Small intestine (tissue), 16 donors: ENCODE measurements at places on chromosomes 3 and 15.

DNA sequence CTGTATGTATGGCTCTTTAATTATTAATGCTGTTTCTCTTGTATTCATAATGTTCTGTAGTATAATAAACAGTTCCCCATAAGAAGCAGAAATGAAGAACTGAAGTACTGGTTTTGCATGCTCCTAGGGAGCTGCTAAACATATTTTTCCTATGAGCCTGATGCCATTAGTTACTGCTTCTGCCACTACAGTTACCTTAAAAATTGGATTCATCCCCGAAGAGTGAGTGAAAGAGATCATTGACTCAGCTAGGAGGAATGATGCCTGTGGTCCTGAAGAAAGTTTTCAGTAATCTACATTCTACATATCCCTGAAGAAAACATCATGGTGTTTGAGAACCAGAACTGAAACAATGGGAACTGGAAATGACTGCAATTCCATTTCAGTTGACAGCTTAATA is 37.1 kb upstream of the ST3GAL6 start:
- no peak for DNase-seq

- DNase-seq, result no peak
These were observed 64.3 kb upstream of the CGNL1 start for GRCh38 chr15:57312006-57312317.

DNA sequence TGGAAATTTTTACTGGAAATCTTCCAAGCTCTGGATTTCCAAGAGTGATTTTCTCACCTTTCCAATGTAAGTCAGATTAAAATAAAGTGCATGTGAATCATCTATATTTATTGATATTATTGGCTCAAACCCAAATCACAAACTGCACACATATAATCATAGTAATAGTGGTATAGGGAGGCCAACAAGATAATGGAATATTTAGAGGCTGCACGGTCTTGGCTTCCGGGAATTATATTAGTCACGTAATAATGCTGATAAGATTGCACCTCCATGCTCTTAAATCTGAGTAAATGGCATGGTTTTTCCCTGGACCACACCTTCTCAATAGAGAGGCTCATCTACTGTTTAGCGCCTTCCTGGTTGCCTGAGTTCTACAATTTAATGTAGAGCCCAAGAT is 567.1 kb upstream of the NR2F2 start:
- DNase-seq, result no peak

GRCh38 chr3:9696480-9697220 is 7.0 kb upstream of the CPNE9 start:
- no peak for DNase-seq

GRCh38 chr3:155281912-155282311 is 11.6 kb downstream of the STRIT1 start:
- DNase-seq, result no peak

DNA sequence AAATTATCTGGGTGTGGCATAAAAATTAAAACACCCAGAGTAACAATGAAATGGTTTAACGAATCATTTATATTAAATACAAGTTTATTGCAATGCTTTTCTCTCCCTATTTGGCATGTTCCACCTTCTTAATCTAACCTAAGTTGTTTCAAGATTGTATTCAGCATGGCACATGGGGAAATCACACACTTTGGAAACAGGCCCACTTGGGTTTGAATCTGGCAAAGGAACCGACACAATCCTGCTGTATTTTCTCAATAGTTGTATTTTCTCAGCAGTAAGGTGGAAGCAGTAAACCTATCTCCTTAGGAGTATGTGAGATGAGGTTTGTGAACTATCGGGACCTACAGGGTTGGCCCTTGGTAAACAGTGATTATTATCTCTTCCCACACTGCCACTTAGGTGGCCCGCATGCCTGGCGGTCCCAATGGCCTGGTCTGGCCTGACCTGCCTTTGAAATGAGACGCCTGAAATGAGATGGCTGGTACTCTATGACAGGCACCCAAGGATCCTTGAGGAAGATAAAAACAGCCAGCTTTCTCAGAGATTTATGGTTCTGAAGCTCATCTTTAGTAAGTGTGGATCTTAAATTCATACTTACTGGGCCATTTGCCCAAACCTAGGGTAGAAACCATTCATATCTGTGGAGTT is 45.3 kb upstream of the VILL start:
- no peak for DNase-seq

GRCh38 chr3:99586701-99587100 is 51.7 kb upstream of the COL8A1 start:
- no peak for DNase-seq

DNA sequence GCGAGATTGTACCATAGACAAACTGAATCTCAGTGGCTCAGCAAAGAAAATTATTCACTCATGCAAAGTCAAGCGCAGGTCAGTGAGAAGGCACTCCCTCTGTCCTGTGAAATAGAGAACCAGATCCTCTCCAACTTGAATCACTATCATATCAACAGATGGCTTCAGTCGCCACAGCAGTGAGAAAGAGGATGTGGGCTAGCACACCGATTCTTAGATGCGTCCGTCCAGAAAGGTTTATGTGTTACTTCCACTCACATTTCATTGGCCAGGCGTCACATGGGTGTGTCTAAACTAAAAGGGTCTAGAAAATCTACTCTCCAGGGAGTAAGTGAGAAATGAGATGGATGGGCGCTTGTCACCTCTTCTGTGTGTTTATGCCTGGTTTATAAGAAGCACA is 141.6 kb upstream of the KBTBD8 start:
- DNase-seq, result no peak

DNA sequence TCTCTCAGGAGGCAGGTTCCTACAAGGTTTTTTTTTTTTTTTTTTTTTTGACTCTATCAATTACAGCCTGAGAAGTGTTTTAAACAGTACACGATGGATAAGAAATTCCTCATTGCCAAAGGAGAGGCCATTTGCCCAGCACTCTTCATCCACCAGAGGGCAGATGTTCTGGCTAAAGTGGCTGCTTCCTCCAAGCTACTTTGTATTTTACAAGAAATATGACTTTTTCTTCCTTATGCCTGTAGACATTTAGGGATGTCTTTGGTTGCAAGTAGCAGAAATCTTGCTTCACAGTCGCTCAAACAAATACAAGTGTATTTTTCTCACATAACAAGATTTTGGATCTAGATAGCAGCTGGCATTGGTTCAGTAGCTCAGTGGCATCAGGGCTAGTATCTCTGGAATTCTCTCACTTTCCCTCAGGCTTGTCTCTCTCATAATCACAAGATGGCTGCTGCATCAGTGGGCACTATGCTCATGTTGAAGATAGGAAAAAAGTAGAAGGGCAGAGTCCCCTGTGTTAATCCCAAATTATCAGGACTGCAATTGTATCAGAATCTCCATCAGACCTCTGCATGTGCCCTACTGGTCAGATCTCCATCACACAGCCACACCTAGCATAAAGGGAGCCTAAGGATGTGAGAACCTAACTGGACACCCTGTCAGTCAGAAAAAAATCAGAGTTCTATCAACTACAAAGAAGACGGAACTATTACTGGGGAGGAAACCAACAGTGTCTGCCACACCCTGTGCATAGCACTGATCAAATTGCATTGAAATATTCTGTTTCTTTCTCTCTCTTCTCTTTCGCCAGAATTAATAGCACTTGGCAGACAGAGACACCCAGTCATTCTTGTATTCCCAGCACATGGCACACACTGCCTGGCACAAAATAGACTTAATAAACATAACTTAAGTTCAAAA is 138.9 kb upstream of the COL8A1 start:
- DNase-seq, result peak; percentile 12

- DNase-seq, result no peak
These were observed 15.6 kb downstream of the DCBLD2 start for GRCh38 chr3:98885851-98886250.

DNA sequence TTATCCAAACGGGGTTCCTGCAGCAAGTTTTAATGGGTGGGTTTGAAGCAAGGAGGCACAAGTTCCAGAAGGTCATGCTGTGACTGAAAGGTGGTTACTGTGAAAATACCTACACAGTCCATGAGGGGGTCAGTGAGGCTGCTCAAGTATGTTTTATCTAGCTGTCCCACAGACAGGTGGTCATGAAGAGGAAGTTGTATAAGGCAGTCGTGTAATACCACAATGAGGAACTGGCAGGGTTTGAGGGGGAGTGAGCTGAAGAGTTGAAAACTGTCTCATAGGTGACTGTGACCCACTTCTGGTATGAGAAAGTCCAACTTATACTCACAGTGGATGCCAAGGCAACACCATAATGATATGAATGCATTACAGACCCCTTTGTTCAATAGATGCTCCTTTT is 856.8 kb downstream of the OTOL1 start:
- DNase-seq, result no peak

GRCh38 chr3:70276901-70277300 is 35.5 kb downstream of the MDFIC2 start:
- no peak for DNase-seq

DNA sequence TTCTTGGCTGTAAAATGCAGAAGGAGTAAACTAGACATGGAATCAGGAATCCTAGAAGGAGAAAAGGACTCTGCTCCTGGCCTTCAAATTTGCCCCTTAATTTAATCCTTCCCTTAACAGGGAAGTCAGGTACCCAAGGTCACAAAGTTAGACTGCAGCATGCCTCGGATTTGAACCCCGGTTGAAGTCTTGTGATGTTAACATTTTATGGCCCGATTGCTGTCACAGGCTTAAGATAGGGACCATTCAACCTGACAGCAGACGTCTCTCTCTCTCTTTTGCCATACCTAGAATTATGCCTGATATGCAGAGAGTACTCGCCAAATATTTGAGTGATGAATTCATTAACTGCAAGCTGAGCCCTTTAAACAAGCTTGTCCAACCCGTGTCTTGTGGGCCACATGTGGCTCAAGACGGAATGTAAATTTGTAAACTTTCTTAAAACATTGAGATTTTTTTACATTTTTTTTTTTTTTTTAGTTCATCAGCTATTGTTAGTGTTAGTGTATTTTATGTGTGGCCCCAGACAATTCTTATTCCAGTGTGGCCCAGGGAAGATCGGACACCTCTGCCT is 217.2 kb downstream of the THSD4 start:
- DNase-seq, result peak; percentile 54

- DNase-seq, result no peak
These were observed 33.9 kb downstream of the RARB start for GRCh38 chr3:25461946-25462345.

DNA sequence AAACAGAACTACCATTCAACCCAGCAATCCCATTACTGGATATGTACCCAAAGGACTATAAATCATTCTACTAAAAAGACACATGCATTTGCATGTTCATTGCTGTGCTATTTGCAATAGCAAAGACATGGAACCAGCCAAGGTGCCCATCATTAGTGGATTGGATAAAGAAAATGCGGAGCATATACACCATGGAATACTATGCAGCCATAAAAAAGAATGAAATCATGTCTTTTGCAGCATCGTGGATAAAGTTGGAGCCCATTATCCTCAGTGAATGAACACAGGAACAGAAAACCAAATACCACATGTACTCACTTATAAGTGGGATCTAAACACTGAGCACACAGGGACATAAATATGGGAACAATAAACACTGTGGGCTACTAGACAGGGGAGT is 43.1 kb upstream of the TIMP4 start:
- DNase-seq, result no peak

DNA sequence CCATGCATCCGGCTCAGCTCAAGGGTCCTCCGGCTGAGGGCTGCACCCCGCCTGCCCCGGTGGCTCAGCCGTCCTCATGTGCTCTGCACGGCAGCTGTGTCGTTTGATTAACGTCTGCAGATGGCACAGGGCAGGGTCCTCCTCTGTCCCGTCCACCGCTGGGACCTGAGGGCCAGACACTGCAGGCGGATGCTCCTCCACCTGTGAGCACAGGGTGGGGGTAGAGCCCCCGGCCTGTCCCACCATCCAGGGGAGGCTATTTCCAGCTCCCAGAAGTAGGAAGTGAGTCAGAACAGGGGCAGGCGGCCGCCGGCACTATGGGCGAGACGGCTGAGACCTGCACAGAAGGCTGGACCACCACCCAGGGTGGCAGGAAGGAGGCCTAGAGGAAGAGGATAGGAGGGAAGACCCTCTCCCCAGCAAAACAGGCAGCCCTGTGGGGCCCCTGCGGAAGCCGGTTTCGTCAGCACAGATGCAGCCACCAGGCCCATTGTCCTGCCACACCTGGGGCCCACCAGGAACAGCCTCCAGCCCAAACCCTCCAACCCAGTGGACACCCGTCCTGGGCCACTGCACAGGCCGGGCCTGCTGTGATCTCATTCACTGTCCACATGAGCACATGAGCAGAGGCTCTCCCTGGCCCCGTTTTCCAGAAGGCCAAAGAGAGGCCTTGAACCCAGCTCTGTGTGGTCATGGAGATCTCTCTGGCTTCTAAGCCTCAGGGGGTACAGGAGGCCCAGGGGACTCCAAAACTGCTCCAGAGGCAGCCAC is 12.6 kb upstream of the PLXND1 start:
- no peak for DNase-seq

DNA sequence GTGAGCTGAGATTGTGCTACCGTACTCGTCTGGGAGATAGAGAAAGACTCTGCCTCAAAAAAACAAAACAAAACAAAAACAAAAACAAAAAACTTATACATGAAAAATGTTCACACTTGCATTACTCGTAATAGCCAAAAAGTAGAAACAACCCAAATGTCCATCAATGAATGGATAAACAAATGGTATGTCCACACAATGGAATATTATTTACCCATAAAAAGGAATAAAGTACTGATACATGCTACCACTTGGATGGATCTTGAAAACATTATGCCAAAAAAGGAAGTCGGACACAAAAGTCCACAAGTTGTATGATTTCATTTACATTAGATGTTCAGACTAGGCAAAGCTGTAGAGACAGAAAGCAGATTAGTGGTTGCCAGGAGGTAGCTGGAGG is 26.7 kb downstream of the PCYT1A start:
- no peak for DNase-seq

DNA sequence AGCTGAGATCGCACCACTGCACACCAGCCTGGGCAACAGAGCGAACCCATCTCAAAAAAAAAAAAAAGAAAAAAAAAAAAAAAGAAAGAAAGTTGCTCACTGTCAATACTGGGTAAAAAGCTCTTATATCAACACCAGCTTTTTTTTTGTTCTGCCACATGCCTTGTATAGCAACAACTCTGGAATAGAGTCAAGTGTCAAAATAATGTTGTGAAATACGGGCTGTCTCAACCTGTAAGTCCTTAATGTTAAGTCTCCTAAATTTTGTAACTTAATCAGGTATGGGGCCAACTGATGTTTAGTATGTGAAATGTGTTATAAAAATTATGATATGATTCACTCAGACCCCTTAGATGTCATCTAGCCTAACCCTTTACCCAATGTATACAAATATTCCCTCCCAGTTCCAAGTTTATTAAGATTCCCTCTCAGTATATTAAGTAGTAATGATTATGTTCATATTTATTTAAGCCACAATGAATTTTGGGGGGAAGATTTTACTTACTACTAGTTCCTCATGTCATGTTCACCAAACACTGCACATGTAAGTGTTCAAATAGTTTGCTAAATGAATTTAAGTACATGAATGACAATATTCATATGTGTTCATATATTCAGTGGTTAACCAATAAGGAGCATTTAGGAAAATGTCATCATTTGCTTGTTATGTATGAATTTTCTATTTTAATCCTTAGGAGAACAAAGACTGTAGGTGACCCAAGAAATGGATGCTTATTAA is 52.2 kb downstream of the GPR160 start:
- no peak for DNase-seq

DNA sequence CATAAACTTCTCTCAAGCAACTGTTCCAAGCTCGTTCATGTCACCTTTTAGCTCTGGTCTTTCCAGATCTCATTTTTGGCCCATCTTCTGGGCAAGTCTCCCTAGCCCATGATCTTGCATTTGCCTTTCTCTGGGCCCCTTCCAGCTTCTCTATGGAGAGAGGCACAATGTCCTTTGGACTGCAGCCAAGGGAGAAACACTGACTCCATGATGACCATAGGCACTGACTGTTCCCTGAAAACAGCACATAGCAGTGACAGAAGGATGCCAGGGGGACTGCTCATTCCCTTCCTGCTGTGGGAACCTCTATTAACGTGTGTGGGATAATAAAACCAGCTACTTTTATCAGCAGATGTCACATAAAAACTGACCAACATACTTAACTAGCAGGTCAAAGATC is 60.3 kb downstream of the STRIT1 start:
- DNase-seq, result peak; percentile 11
